Fibroblast of skin of right biceps (primary cell): ENCODE measurements at places on chromosomes 13 and 19.
A peak's percentile ranks its signal among the peaks of the same experiment; 100 is the strongest.

GRCh38 chr13:42548731-42549551 is 25.0 kb upstream of the TNFSF11 start:
- peak; percentile 4 for DNase-seq

DNA sequence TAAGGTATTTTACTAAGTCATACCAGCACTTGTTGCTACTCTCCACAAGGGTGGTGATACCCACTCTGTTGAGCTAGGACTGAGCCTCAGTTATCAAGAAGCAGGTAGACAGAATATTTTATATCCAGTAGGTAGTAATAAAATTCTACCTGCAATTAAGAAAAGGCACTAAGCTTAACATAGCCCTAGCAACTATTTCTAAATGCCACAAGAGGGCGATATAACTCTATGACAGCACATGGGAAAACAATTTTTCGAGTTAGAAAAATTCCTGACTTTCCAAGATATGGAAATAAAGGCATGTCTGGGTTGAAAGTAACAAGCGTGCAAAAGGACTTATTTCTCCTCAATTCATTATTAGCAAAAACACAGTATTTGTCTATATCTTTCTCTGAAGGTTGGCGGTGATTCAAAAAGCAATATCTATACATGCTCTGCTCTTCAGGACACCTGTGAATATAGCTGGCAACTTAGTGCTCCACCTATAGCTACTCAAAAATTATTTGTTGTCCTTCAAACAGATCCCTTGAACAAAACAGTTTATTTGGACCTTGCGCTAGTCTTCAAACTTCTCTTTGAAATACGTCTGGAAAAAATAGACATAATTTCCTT is 14.7 kb downstream of the CCDC169 start:
- peak; percentile 43 for DNase-seq

DNA sequence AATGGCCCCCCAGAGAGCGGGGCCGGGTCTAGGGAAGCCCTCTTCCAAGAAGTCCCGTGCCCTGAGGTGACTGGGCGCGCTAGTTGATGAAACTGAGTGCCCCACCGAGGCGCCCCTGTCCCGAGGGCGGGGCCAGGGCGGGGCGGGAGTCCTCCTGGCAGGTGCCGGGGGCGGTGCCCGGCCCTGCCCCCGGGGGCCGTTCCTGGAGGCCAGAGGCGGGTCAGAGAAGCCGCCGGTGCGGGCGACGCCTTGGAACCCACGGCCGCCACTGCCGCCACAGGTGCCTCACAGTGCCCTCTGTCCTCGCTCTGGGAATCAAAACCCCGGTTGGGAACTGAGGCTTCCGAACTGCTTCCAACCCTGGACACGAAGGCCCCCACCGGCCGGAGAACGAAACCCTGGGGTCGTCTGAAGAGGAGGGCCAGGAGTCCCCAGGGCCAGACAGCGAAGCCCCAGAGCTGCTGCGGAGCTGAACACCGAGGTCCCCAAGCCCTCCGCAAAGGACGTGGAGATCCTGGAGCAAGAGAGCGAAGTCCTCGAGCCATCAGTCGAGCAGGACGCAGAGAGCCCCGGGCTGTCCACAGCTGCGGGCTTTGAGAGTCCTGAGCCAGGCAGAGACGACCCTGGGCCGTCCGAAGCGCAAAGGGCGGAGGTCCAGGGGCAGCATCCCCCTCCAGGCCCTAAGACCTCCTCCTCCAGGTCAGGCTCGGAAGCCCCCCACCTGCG is at the start of gene MISP3:
MISP3 (plus strand) TSS at position 252 of the 726 bp plus-strand sequence. CDS start 524 bp downstream, outside the sequence.
- no peak for DNase-seq

DNA sequence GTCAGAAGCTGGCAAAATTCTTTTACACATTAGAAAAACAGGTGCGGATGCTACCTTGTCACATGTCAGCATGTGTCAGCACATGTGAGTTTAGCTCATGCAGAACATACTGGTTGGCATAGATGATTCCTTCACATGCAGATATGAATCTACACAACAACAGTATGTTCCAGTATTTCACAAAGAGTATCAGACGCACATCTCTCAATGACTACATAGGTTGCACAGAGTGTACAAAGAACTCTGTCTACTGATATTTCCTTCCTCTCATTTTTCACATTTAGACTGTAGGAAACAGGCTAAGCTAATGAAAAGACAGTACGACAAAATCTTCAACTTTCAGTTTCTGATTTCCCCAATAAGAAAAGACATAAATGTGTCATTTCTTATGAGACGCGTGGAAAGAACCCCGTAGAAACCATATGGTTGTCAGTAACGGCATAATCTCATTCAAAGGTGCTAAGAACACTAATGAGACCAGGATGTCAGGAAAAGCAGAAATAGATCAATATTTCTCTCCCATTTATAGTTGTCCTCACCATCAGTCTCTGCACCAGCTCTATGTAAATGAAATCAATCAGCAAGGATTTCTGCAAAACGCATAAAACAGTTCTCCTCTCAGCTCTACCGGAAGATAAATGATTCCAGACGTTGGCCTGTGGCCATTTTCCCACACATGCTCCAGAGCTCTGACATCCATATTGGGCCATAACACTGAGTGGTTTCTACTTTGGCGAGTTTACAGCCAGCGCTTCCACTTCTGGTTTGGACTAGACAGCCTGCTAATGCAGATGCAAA is 81.2 kb downstream of the STARD13 start:
- peak; percentile 95 for DNase-seq

DNA sequence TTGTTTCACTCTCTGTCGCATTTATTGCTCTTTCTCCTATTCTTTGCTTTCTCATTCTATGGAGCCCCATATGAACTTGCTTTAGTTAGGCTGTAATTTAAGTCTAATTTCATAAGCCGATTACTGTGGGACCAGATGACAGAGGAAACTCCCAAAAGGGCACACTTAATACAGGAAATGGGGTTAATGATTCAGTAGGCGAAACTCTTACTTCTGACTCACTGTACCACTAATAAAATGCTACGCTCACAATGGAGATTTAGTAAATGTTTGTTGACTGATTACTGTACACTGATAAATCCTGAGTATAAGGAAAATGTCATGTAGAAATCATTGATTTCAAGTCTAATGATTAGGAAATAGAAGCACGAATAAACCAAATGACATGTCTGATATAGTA is 276.4 kb downstream of the KLF5 start:
- peak; percentile 75 for DNase-seq

DNA sequence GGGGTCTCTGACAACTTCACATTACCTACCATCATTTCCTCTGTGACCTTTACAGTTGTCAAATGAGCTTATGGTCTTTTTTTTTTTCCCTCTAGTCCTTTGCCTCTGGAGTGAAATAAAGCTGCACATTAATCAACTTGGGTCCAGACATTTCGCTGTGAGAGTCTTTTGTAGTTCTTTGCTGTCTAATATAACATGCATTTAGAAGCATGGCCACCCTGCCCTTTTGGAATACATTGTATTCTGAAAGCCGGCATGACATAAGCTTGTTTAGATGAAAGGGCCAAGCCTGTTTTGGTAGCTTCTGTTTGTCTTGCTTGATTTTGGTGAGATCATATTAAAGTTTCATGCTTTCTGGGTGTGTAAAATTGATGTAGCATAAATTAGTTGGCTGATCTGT is 509.8 kb downstream of the DIAPH3 start:
- DNase-seq, result no peak

DNA sequence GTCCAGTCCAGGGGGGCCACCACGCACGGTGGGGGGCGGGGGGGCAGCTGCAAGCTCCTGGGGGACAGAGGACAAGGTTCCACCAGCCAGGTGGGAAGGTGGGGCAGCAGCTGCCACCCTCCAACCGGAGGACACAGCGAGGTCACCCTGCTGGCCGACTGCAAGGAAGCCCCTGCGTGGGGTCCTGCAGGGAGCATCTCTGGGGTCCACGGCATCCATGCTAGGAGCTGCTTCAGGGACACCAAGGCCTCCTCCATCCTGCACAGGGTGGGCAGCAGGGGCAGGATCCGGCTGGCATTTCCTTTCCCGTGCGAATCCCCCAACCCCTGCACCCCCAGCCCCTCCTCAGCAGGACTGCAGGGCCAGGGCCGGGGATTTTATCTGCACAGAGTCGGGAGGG is 8.3 kb upstream of the KLF16 start:
- DNase-seq, result no peak

DNA sequence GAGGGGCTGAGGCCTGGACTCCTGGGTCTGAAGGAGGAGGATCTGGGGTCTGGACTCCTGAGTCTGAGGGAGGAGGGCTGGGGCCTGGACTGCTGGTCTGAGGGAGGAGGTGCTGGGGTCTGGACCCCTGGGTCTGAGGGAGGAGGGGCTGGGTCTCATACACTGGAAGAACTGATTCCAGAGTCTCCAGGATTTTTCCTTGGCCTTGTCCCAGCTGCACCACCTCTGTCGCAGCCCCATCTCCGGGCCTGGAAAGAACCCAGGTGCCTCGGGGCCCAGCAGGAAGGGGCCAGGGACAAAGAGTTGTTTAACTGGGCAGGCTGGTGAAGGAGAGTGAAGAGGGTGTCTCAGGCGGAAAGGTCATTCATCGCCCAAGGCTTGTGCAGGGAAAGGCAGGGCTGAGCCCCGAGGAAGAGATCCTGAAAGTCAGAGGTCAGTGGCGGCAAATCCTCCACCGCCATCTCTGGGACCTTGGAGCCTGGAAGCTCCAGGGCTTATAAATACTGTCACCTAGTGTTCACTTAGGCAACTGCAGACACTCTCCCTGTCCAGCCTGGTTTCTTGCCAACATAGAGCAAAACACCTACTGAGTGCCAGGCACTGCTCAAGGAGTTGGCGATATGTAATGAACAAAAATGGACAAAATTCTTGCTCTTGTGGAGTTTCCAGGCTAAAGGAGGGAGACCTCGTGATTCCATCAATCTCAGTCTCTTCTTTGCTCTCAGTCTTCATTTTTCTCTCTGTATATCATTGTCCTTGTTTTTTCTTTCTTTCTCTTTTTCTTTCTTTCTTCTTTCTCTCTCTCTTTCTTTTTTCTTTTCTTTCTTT is 4.4 kb upstream of the KCNN4 start:
- DNase-seq, result peak; percentile 72

GRCh38 chr19:16184665-16185122 is 516 bp upstream of the FAM32A start:
- DNase-seq, result no peak

DNA sequence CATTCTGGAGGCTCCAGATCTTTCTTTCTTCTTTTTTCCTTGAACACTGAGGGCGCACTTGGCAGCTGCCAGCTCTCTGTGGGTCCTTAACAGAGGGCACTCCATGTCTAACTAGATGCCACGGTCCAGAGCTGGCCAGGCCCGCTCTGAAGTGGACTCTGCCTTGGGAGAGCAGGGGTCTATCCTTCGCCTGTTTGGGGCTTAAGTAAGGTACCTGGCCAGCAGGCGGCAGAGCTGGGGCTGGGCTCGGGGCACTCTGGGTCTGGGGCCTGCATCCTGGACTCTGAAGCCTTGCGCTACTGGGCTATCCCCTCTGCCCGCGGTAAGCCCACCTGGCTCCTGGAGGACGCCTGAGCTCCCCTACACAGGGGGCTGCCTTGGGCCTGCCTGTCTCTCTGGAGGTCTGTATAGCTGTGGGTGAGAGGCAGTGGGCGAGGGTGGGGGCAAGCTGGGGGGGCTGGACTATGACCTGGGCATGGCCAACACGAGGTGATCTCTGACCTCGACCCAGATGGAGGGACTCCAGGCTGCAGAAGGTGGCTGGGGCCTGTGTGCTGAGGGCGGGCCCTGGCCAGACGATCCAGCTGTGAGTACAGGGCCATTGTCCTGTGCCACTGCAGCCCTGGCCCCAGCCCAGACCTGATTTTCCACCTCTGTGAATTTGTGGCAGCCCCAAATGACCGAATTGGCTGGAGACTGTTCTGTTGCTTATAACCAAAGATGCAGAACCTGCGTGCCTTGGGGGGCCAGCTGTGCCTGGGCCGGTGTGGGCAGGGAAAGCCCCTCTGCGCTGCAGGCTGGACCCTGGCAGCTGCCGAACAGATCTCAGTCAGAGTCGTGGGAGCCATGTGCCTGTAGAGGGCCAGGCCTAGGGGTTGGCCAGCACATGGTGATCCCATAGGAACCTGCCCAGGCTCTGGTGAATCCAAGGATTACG is 26.5 kb downstream of the CEBPG start:
- DNase-seq, result no peak

DNA sequence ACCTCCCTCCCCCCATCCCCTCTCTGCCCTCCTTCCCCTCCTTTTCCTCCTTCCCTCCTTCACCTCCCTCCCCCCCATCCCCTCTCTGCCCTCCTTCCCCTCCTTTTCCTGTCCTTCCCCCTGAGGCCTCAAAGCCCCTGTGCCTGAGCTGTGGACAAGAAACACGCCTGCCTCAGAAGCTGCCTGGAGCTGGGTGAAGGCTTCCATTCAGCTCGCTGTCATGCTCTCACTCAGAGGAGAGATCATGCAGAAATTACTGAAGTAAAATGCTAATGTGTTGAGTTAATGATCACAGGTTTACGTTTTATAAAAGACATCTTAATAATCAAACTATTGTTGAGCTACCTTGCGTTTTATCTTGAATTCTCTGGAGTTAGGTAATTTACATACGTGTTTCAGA is 114.5 kb downstream of the ATP11A start:
- DNase-seq, result no peak

DNA sequence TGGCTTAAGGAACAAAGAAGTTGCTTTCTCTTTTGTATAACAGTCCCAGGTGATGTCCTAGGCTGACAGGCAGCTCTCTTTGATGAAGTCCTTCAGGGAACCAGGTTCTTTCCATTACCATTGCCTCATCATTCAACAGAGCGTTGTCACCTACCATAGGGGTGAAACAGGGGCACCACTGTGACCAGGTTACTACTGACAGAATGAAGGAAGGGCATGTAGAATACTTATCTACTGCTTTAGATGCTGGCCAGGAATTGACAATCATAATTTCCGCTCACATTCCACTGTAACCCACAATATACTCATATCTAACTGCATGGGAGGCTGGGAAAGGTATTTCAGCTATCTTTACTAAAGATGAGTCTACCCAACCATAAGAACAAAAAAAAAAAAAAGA is 148.0 kb upstream of the FNDC3A start:
- DNase-seq, result peak; percentile 13

DNA sequence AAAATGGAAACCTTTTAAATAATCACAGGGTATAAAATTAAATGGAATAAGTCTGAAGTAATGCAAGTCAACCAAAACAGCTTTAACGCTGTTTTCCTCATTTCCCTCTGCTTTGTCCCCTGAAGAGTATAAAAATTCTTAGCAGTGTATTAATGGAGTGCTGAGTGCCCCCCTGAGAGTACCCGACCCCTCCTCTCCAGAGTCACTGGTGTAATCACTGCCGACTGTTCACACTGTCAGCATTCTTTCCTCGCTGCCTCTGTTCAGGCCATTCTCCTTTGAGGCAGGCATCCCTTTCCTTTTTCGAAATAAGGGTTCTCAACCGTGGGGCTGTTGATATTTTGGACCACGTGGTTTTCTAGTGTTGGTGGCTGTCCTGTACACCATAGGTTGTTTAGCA is 146.9 kb upstream of the SLC10A2 start:
- no peak for DNase-seq

GRCh38 chr19:30539315-30539714 is 167.1 kb downstream of the ZNF536 start:
- no peak for DNase-seq

GRCh38 chr13:95708811-95709500 is 32.0 kb downstream of the DNAJC3 start:
- no peak for DNase-seq
